ENCODE measurements at places on chromosomes 7 and 10.
A peak's percentile ranks its signal among the peaks of the same experiment; 100 is the strongest.

GRCh38 chr10:7471720-7472367 is 61.0 kb upstream of the SFMBT2 start:
- peak; percentile 75 for DNase-seq

- DNase-seq: no peak
Observed at GRCh38 chr7:42017349-42017986, 219.5 kb downstream of the GLI3 start.

DNA sequence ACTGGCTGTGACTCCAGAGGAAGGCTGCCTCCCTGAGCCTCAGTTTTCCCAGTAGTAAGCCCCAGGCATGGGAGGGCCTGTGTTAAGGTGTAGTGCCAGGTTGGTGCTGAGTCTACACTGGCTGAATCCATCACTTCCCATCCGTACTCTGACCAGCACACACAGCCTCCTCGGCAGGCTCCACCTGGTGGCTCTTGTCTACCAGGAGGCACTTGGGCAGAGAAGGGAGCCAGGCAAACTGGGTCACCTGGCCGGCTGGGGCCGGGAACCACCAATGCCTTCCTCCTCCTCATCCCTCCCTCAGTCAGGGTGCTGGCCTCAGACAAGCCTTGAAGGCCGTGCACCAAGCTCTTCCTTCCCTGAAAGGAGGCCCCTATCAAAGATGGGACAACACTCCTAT is 75.7 kb downstream of the CHST15 start:
- DNase-seq: no peak

DNA sequence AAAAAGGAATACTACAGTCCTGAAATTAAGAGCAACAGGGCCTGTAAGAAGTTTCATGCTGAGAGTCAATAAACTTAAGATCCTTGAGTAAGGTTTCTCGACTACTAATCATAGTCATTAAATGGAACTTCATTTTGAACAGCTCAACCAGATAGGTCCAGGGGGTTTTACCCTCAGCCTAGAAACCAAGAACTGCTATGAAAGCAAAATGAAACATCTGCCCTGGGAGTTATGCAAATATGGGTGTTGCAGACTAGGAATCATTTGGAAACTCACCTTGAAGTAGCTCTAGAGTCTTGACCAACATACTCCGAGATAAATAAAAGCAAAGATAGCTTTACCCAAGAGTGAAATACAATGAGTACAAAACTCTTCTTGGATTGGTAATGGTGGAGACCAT is 128.0 kb downstream of the HGF start:
- no peak for DNase-seq

GRCh38 chr7:87210506-87210905 is 9.0 kb downstream of the TMEM243 start:
- no peak for DNase-seq

GRCh38 chr10:63491588-63492316 is 26.0 kb upstream of the JMJD1C start:
- no peak for DNase-seq

- no peak for DNase-seq
Observed at GRCh38 chr7:82696631-82697030, 253.1 kb upstream of the CACNA2D1 start.

- DNase-seq: no peak
Observed at GRCh38 chr7:92982928-92983327, 134.9 kb downstream of the SAMD9 start.

- DNase-seq: no peak
Observed at GRCh38 chr7:157474685-157475084, 137.9 kb downstream of the DNAJB6 start.

DNA sequence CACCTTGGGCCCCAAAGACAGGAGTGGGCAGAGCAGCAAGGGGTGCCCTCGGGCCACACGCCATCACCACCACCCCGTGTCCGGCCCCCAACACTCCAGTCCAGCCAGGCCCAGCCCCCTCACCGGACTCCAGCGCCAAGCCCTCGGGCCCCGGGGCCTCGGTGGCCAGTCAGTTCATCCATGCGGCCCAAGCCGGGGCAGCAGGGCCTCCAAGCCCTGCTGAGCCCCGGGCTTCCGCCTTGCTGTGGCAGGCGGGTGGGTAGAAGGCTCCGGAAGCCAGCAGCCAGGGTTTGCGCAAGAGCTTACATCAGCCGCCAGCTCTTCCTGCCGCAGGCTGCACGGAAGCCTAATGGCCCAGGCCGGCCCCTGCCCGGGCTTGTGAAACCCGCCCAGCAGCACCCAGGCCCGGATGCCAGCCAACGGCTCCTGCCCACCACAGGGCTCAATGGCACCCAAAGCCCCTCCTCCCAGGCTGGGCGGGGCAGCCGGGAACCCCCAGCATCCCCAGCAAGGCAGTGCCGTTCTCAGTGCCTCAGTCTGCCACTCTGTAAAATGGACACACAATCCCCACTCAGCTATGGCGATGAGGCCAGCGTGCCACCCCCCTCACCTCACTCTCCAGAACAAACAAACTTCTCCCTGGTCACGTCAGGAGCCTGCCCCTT is 26.5 kb downstream of the TNRC18 start:
- peak; percentile 98 for DNase-seq

DNA sequence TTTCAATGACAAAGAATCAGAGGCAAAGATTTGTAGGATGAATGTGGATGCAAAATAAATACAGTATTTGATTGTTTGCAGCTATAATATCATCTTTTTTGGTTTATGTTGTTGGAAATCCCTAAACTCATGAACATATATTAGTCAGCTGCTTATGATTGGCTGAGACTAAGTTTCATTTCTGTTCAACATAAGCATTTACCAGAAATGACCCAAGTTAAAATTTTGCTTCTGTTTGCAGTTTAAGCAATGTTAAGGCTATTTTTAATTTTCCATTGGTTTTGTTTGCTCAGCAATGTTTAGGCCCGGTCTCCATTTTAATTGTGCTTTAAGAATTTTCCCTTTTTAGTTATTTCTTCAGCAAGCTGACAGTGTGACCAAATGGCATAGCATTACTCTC is 22.0 kb downstream of the GIMAP6 start:
- no peak for DNase-seq

Data from CD4-positive, alpha-beta T cell treated with Interleukin-15 for 1 hour (primary cell).